Esophagus muscularis mucosa (tissue), 4 donors: ENCODE measurements at places on chromosomes 4 and X. TPM values are rescaled to one million over a fixed set of nuclear protein-coding genes. Genes with fewer than 3 reads are reported as not detected.

Gene NAP1L3
- total RNA-seq = 2.1 TPM

Gene FGFR3
- 2.0 TPM for total RNA-seq

DNA sequence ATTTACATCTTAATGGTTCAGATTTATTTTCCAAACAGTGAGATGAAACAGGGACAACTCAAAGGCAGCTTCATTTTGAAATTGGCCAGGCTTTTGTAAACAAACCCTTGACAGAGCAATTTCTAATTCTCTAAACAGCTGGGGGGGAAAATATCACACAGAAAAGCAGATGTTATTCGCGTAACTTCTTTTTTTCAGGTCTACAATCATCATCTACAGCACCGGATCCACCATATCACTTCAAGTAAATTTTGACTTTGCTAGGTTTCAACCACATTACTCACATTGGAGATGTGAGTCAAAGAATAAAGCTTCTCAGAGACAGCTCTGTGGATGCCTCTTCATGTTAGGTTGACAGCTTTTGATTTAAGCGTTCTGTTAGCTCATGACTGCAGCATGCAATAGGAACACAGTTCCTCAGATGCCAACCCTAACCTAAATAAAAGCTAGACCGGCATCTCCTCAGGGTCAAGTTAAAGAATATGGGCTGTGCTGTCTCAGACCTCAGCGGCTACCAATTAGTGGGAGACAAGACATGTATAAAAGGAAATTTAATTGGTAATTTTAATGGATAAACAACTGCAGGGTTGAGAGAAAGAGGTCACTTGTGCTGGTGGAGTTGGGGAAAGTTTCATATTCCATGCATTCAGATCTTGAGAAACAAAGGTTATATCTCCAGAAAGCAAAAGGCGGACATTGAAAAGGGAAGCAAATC, 26.8 kb downstream of the AMELX start:
- DNase-seq = no peak

DNA sequence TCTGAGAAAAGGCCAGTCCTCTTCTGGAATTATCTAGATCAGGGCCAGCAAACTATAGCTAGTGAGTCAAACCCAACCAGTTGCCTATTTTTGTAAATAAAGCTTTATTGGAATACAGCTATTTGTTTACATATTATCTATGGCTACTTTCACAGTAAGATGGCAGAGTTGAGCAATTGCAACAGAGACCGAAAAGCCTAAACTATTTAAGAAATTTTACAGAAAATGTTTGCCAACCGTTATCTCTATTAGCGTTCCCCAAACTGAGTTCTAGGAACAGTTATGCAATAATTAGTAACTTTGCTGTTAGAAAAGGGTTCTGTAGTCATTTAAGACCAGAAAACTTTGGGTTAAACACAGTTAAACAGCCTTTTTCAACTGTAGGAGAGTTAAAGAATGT, 10.5 kb downstream of the TEX13B start:
- no peak for DNase-seq

GRCh38 chrX:1221296-1221845, 8.9 kb upstream of the CRLF2 start:
- DNase-seq = no peak

- no peak for DNase-seq
Observed at GRCh38 chr4:41192136-41192535, 22.2 kb downstream of the APBB2 start.

DNA sequence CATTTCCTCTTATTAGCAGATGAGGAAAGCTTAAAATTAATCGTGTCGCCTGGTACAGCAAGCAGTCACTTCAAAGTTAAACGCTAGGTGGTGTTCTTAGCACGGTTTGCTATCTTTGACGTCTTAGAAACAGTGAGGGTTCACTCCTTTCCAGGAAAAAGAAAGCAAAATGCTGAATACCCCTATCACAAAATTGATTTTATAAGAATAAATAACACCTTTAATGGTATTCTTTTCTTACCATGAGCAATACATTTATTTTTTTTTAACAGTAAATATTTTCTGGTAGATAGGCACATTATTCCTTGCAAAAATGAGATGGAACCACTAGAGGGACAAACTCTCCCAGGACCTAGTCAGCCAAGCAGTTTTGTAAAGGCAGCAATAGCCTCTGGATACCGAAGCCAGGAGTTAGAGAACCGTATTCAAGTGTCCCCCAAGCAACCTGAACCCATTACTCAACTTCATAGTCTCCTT, 153.9 kb downstream of the KDR start:
- DNase-seq = no peak

DNA sequence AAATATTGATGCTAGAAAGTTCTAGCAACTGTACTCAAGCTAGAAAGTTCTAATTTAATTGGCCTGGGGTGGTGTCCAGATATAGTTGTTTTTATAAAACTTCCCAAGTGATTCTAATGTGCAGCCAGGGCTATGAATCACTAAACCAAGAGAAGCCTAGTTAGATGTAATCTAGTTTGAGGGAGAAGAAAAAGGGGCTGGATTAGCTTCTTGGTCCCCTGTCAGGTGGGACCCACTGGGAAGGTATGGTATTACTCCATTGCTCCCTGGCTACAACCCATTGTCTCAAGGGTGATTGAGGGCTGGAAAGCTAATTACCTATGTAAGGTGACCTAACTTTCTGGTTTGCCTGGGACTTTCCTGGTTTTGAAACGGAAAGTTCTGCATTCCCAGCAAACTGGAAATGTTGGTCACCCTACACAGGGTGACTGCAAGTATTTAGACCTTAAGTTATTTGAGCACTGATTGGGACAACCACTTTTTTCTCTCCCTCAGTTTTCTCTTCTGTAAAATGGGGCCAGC, 23.9 kb upstream of the MSN start:
- no peak for DNase-seq

DNA sequence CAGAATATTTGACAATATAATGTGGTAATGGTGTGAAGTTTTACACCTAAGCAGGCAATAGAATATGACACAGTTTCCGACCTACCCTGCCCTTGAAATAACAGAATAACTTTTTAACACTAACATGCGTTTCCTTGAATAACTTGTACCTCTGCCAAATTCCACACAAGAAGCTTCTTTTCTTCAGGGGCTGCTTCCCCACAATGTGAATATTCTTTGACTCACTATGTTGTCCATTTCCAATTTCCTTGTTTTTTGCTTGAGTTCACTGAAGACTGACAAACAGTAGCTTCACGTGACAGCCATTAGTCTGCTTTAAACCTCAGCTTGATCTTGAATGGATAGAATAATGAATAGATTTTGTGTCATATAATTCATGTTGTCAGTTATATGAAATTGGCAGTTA, 14.3 kb downstream of the SHROOM3 start:
- no peak for DNase-seq
